HT1080 (cell line): ENCODE measurements at places on chromosomes 16 and 17. TPM values are rescaled to one million over a fixed set of nuclear protein-coding genes. Genes with fewer than 3 reads are reported as not detected.

PABPN1L gene
- not detected in 2 replicates for total RNA-seq

TNK1 gene
- 0.24 TPM in 1 of 2 replicates, not detected in the other for total RNA-seq

KREMEN2 gene
- total RNA-seq = 2.4 and 2.5 TPM in 2 replicates

GRCh38 chr17:42135151-42135550 lies 12.5 kb downstream of the HSPB9 start:
- DNase-seq = no peak

GRCh38 chr16:5850632-5851392 lies 753.2 kb upstream of the EEF2KMT start:
- DNase-seq = no peak

GRCh38 chr17:2215616-2216364 lies 87.8 kb downstream of the SMG6 start:
- DNase-seq = peak; percentile 82

DNA sequence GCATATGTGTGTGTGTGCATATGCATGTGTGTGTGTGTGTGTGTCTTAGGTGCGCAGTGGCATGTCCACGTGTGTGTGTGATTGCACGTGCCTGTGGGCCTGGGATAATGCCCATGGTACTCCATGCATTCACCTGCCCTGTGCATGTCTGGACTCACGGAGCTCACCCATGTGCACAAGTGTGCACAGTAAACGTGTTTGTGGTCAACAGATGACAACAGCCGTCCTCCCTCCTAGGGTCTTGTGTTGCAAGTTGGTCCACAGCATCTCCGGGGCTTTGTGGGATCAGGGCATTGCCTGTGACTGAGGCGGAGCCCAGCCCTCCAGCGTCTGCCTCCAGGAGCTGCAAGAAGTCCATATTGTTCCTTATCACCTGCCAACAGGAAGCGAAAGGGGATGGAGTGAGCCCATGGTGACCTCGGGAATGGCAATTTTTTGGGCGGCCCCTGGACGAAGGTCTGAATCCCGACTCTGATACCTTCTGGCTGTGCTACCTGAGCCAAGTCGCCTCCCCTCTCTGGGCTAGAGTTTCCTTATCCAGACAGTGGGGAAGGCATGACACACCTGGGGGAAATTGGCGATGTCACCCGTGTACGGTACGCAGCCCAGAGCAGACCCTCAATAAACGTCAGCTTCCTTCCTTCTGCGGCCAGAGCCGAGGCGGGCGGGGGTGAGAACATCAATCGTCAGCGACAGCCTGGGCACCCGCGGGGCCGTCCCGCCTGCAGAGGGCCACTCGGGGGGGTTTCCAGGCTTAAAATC lies 47.6 kb downstream of the IL21R start:
- no peak for DNase-seq

GRCh38 chr17:5871666-5872065 lies 198.5 kb upstream of the WSCD1 start:
- no peak for DNase-seq

GRCh38 chr16:78641433-78641832 lies 542.0 kb downstream of the WWOX start:
- DNase-seq = no peak
